ENCODE measurements at places on chromosomes 4 and X. TPM values are rescaled to one million over a fixed set of nuclear protein-coding genes. Genes with fewer than 3 reads are reported as not detected.

- no peak for DNase-seq
Observed at GRCh38 chrX:3669841-3670475, 43.5 kb downstream of the PRKX start.

- peak; percentile 44 for DNase-seq
Observed at GRCh38 chr4:182085051-182085480, 158.1 kb upstream of the TENM3 start.

- no peak for DNase-seq
Observed at GRCh38 chr4:108311313-108311712, 142.6 kb upstream of the LEF1 start.

DNA sequence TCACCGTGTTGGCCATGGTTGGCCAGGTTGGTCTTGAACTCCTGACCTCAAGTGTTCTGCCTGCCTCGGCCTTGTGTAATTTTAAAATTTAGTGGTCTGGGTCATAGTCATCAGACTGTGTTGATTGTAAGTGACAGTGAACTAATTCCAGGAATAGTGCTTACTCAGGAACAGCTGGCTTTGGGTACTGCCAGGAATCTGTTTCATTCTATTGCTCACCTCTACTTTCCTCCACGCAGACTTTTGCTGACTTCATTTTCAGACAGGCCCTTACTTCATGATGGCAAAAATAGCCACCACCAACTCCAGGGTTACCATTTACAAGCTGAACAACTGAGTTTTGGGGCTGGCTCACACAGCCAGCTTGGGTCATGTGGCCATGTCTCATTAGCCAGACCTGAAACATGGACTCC, 54.6 kb downstream of the FNIP2 start:
- peak; percentile 91 for DNase-seq

- DNase-seq = no peak
Observed at GRCh38 chr4:108556166-108556565, 64.2 kb upstream of the RPL34 start.

DNA sequence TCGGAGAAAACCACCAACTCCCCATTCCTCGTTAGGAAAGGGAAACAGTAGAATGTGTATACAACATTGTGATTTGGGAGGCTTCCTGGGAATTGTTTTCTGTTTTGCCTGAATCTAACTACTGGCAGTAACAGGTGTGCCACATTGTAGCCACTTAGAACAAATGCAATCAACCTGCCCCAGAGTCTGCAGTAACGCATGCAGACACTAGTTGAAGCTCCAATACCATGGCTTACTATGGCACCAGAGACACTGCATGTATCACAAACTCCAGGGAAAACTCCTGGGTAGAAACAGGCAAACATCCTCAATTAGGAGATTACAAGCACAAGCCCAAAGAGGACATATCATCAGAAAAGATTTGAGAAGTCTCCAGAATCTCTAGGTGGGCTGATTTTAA, 154.2 kb upstream of the NEIL3 start:
- peak; percentile 3 for DNase-seq

GRCh38 chr4:137125011-137125410, 407.3 kb downstream of the PCDH18 start:
- DNase-seq = peak; percentile 83

DNA sequence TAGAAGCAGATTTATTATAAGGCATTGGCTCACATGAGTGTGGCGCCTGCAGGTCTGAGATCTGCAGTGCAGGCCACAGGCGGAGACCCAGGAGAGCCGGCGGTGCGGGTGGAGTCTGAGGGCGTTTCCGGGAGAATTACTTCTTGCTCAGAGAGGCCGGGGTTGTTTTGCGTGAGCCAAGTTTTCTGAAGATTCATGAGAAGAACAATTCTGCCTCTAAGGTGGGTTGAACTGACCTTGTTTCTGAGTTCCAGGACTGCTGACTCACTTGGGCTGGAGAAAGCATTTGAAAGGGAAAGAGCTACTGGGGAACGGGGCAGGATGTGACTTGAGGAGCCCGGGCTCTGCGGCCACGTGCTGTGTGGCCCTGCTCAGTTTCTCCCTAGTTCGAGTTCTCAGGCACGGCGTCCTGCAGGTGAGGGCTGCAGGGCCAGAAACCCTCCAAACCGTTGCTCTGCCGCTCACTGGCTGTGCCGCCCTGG, 36.7 kb upstream of the SORCS2 start:
- DNase-seq = no peak

- no peak for DNase-seq
Observed at GRCh38 chr4:129545599-129546278, 449.8 kb downstream of the C4orf33 start.

GRCh38 chr4:142408003-142408441, 438.1 kb downstream of the INPP4B start:
- DNase-seq = peak; percentile 49

DNA sequence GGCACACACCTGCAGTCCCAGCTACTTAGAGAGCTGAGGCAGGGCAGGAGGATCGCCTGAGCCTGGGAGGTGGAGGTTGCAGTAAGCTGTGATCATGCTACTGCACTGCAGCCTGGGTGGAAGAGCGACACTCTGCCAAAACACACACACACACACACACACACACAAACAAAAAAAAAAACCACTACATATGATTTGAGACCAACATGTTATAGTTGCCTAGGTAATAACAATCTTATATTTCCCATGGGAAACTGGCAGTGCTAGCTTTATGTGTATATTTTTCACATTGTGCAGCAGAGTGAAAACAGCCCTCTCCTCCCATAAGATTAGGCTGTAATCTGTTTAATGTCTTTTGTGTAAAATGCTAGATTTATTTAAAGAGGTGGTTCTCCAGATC, 3.1 kb upstream of the FAM241A start:
- no peak for DNase-seq

DNA sequence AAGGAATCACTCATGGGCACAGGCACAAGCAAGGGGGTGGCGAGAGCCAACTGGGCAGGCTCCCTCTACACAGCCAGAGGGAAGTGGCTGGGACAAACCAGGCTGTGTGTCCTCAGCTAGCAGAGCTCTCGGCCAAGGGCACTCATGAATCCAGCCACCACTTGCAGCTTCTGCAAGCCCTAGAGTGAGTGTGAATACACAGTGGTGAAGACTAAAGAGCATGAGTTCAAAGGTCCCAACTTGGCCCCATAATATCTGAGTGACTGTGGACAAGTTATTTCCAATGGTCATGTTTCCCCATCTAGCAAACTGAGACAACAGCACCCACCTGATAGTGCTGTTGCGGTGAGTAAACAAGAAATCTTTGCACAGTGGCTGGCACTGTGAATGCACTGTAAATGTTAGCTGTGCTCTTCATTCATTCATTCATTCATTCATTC, 51.7 kb downstream of the ADGRG2 start:
- DNase-seq = no peak

DNA sequence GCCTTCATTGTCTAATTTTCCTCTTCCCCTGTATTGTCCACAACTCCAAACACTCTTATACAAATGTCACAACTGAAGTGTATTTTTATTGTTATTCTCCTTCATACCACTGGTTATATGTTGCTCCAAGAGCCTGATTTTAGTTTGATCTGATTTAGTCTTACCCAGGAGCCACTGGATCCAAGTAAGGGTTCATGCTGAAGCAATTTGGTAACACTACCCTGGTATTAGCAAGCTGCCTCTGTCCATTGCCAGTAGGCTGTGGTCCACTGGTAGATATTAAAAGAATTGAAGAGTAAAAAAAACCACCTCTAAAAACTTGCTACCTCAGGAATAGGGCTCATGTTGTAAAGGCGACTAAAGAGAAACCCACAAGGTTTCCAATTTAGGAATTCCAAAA, 41.2 kb downstream of the AMOT start:
- no peak for DNase-seq

- DNase-seq = no peak
Observed at GRCh38 chrX:118770133-118770760, 42.8 kb downstream of the IL13RA1 start.

GRCh38 chr4:116449764-116450163, 635.6 kb downstream of the TRAM1L1 start:
- DNase-seq = no peak

Gene PAGE2B
- total RNA-seq = not detected

Gene DCK
- 19.0 TPM for total RNA-seq

Gene CLNK
- not detected for total RNA-seq

Gene FANCB
- 0.88 TPM for total RNA-seq

Gene HTR2C
- not detected for total RNA-seq

Gene TACR3
- 0.03 TPM for total RNA-seq

Gene ITIH6
- not detected for total RNA-seq

Gene SCD5
- 45.0 TPM for total RNA-seq

Gene SMIM10L2A
- total RNA-seq = 0.08 TPM

Gene GAK
- 56.3 TPM for total RNA-seq

Gene MEPE
- not detected for total RNA-seq

Gene NRK
- not detected for total RNA-seq

Gene TAF9B
- 63.0 TPM for total RNA-seq

Gene TET2
- total RNA-seq = 15.1 TPM

Gene RIPPLY1
- not detected for total RNA-seq

Data from myocyte (in vitro differentiated cells).